T-helper 9 cell (primary cell): ENCODE measurements at places on chromosomes 3 and 15.
A peak's percentile ranks its signal among the peaks of the same experiment; 100 is the strongest.

GRCh38 chr3:145197051-145197820 lies 963.7 kb downstream of the PLOD2 start:
- no peak for DNase-seq

GRCh38 chr3:146386936-146387335 lies 82.4 kb downstream of the PLSCR2 start:
- DNase-seq, result no peak

- DNase-seq, result no peak
Observed at GRCh38 chr3:81105789-81106488, 655.5 kb downstream of the GBE1 start.

GRCh38 chr15:58410353-58410752 lies 21.4 kb upstream of the LIPC start:
- no peak for DNase-seq

DNA sequence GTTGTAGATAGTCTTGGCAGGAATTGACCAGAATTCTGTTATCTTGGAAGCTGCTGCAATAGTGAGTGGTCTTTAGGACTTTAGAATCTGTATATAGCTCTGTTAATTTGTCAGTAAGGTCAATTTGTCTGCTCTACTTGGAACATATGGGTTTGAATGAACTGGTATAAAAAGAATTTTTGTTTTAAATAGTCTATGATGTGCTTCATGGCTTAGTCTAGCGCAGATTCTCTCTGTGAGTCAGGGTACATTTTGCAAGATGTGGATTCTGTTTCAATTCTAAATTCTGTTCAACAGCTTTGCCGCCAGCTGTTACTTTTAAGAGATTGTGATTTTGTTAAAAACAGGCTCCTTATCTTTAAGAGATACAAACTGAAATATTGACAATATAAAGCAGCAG lies 135.9 kb upstream of the AGBL1 start:
- no peak for DNase-seq

GRCh38 chr3:127865941-127866340 lies 43.6 kb upstream of the MGLL start:
- DNase-seq, result no peak

DNA sequence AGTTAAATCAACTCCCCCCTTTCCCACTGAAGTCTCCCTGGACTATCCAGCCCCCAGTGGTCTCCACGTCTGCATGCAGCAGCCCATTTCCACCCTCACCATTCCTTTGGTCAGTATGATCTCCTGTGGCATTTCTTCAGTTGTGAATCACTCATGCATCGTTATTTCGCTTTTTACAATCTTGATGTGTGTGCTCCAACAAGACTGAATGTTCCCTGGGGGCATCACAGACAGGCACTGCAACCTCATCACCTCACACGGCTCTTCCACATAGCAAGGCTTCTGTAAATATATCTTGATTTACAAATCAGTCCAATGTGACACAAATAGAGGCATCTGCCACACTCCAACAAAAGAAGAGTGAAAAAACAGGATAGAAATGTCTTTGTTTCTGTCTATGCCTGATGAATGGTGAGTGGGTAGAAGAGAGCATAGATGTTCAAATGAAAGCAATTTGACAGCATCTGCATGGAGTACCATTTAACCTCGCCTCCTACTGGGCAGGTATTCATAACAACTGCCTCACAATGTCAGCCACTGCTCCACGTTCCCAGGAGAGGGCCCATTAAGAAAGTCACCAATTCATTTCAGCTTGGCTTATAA lies 5.2 kb downstream of the HEG1 start:
- DNase-seq, result no peak

DNA sequence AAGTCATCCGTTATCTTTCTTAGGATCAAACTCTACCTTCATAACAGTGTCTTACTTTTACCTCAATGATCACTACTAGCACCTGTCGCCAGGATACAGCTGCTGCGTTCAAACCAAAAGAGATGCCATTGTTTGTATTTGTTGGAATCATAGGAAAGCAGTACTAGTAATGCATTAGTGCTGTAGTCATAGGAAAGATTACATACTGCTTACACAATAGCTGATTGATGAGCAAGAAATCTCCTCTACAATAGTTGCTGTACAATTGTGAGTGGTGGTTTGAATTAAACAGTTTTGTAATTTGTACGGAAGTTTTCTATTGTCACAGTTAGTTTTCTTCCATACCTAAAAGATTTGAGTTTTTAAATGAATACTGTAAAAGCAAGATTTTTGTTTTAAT lies 21.4 kb downstream of the ACAP2 start:
- DNase-seq, result no peak

- no peak for DNase-seq
Observed at GRCh38 chr15:95799286-95800200, 531.0 kb upstream of the NR2F2 start.

DNA sequence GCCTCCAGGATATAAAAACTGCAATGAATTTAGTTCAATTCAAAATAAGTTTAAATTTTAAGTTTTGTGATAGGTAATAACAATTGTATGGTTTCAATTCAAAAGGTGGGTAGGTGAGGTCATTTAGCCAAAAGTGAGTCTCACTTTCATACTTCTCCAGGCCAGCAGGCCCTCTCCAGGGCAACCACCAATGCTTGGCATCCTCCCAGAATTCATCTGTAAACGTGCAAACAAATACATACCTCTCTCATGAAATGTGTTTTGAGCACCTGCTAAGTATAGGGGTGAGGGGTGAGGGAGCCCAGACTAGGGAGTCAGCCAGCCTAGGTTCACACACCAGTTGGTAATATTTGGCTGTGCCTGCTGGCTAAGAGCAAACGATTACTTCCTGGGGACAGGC lies 22.0 kb upstream of the RBSN start:
- DNase-seq, result no peak

DNA sequence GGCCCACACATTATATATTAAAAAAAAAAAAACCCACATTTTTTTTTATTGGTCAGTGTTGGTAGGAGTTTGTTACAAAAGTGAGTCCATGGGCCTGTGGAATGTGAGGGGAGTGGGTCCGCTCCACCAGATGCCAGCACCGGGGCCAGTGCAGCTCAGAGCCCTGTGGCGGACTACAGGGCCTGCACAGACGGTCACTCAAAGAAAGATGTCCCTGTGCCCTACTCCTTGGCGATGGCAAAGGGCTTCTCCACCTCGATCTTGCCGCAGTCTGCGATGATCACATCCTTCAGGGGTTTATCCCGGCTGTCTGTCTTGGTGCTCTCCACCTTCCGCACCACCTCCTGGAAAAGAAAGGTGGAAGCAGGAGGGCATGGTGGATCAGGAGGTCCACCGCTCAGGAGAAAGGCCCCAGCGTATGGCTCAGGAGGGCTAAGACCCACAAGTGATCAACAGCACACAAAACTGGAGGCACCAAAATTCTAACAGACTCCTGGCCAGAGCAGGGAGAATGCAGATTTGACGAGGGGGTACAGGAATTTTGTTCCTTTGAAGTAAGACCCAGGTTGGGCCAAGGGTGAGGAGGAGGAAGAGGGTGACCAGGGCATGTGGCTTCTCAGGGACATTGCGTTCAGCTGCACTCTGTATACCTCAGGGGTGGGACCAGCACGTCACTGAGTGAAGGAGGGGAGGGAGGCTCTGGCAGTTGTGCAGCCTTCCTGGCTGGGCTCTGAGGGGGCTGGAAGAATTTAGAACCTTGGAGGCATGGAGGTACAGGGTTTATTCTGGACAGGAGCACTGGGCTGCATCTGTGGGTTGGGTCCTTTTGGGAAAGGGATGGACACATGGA lies 4.5 kb downstream of the SNX22 start:
- no peak for DNase-seq

DNA sequence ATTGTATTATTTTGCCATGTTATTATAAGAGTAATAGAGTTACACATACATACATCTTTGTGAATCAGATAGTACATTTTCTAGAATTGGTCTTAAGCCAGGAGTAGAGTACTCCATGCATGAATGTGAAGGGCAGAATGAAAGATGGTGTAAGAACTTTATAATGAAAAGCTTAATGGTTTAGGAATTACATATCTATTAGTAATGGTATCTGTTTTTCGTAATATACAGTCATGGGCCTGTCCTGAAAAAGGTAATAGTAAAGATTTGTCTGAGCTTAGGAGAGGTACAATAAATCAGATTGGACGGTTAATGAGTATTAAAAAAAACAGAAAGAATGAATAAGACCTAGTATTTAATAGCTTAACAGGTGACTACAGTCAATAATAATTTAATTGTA lies 118.2 kb upstream of the PRTG start:
- DNase-seq, result no peak

DNA sequence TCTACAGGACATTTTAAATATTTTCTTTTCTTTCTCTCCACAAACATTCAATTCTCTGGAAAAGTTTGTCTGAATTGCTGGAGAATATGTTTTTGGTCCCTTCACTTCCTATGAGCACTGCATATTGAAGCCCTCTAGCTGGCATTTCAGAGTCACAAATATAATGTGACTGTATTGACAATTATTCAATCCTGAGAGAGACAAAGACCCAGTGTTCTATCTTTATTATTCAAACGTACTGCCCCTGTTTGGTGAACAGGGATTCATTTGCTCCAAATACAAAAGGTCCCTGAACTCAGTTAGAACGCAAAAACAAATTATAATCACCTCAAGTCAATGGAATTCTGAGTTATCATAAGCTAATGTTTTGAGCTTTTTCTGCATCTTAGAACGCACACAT lies 173.1 kb upstream of the CDIN1 start:
- DNase-seq, result no peak

GRCh38 chr15:74489518-74490338 lies 28.8 kb upstream of the UBL7 start:
- peak; percentile 52 for DNase-seq

DNA sequence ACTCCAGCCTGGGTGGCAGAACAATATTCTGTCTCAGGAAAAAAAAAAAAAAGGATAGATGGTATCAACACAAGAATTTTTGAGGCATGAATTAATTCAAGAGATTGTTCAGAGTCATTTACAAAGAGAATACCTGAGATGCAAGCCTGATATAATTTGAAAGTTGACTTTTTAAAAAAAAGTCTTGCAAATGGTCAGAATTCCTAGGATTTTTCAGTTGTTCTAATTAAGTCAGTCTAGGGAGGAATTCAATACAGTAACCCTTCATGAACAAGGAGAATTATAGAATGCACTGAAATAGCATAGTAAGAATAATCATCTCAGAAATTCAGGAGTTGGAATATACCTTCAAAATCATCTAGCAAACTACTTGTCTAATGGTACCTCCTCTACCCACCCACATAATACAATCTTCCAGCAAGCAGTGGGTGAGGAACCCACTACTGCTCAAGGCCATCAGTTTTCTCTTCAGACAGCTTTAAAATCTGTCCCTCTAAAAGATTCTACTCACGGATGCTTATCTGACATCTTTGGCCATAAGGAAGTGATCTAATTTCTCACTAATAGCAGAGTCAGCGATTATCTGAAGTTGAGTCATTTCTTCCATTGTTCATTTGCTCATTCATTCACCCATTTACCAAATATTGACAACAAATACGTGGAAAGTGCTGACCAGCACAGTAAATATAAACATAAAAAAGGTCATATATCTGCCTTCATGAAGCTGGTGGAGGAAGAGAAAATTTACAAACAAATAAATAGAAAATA lies 159.6 kb downstream of the GREM1 start:
- DNase-seq, result no peak
